Pulmonary artery endothelial cell (primary cell): ENCODE measurements at places on chromosomes 16 and 17.

DNA sequence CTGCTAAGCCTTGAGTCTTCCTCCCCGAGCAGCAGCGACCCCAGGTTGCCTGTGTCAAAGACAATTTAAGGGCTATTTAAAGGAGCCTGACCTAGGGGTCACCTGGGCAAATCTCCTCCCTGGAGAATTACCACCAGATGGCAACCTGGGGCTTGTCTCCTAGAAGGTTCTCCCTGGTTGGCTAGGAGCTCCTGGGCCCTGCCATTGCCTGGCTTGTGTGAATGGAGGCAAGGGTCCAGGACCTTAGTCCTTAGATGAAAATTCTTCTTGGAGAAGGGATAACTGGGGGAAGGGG, 51.3 kb upstream of the TAC4 start:
- DNase-seq = no peak

- no peak for DNase-seq
Measured at GRCh38 chr17:27488231-27488630, 32.0 kb downstream of the KSR1 start.

DNA sequence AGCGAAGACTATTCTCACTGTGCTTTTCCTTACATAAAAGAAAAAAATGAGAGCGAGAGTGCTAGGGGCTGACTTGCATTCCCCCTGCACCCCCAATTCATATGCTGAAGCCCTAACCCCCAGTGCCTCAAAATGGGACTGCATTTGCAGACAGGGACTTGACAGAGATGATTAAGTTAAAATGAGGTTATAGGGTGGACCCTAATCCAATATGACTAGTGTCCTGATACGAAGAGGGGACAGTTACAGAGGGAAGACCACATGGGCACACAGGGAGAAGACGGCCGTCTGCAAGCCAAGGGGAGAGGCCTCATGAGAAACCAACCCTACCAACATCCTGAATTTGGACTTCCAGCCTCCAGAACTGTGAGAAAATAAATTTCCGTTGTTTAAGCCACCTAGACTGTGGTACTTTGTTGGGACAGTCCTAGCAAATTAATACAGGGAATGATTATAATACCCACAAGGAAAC, 1.6 kb upstream of the TMEM220 start:
- no peak for DNase-seq

DNA sequence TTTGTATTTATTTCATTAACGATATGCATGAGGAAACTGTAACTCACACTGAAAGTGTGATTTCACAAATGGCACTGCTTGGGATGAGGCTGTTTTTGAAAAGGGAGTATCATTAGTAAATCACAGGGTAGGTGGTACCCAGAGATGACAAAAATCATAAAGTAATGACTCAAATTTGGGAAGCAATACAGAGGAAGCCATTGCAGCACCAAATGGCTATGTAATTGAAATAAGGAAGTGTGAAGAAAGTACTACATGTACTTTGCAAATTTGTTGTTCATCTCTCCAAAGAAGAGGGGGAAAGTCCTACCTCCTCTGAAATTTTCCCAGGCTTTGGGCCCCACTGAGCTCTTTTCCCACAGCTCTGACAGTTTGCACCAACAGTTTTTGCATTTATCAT, 12.3 kb upstream of the ABCC12 start:
- no peak for DNase-seq

DNA sequence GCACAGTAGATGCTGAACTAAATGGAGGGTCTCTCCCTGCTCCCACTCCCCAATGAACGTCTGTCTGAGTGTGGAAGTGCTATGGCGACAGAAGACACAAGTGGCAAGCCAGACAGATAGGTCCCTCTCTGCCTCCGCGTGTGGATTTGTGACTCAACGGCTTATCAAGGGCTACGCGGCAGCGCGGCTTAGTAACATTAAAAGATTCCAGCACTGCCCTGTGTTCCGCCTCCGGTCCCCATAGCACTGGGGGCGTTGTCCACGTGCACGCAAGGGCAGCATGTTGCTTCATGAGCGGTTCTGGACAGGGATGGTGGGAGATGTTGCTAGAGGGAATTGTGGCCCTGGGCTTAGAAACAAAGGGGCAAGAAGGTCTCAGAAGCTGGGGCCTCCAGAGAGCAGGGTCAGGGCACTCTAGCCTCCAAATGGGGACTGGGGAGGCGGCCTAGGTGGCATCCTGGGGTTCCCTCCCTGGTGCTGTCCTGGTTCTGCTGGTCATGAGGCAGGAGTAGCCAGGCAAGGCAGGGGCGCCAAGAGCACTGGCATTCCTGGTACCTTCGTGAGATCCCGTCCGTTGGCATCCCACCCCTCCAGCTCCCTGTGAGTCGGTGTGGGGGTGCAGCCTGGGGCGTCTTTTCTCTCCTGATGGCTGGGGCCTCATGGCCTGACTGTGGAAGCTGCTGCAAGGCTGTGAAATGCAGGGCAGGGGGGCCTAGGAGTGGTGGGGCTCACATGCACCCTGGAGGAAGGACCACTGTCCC, 9.1 kb downstream of the CRHR1 start:
- DNase-seq = no peak

GRCh38 chr16:46982335-46982734, 8.9 kb upstream of the DNAJA2 start:
- DNase-seq = no peak

GRCh38 chr17:49053171-49053829, 56.1 kb downstream of the IGF2BP1 start:
- no peak for DNase-seq

DNA sequence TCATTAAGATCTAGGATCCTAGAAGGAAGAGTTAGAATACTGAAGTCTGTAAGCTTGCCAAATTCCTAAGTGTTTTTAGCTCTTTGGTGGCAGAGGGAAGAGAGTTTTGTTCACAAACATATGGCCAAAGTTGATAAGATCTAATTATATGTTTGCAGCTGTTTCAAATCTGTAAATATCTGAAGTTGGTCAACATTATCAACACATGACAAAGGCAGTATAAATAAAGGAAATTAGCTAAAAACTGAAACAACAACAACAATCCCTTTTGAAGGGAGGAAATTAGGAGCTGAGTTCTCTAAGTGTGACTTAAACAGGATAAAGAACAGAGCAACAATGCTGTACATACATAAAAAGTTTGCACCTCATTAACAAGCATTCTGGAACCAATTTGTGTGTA, 208.7 kb downstream of the KCNJ2 start:
- DNase-seq = no peak

DNA sequence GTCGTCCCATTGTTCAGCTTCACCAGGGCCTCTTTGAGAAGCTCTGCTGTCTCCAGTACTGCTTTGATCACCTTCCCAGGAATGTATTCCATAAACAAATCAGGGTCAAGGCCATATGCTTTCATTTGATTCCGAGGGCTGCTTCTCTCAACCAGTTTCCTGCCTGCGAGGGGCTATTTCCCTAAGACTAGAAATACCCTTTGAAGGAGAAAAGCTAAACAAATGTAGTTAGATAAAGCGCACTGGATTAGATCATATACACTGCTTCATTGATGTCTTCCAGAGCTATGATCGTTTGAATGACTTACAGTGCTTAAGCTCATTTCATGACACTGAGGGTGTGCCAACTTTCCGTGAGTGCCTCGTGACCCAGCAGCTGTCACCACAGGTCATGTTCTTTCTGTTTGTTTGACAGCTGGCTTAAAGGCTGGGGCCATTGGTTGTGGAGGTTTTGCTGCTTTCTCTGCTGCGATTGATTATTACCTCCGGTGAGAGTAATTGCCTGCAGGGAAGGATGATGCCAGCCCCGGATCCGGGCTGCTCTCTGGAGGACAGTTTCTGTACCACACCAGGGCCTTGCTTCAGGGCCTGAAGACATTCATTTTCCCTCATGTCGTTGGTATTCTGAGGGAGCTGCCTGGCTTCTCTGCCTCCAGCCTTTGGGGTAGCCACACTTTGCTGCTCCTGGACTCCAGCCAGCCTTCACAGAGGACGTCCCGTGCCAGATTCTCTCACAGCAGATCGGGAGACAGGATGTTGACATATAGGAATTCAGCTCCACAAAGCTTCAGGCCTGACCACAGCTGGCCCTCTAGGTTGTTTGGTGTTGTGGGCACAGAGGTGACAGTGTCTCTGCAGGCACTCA, 3.9 kb downstream of the TIMM22 start:
- DNase-seq = no peak

- DNase-seq = no peak
Measured at GRCh38 chr16:20137194-20137593, 63.5 kb upstream of the GPR139 start.

GRCh38 chr16:89051521-89052166, 42.0 kb upstream of the ACSF3 start:
- no peak for DNase-seq

DNA sequence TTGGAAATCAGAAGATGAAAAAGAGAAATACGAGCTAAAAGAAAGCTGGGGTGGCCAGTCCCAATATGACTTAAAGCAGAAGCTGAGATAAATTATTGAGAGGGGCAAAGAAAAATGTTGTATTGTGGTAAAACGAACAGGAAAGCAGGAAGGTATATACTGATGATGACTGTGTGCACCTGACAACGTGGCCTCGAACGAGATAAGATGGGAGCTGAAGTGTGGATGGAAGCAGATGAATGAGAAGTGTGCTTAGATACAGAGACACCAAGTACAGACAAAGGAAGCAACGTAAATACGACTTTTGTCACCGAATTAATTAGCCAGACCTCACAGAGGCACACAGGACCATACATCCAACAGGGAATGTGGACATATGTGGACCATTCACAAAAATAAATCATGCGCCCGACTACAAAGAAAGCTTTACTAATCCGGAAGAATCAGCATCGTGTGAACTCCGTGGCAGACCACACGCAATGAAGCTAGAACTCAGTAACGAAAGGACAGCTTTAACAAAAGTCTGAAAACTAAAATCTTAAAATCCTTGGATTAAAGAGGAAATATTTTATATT, 218.7 kb downstream of the RPTOR start:
- no peak for DNase-seq
